ENCODE measurements at places on chromosomes 3 and 15. TPM values are rescaled to one million over a fixed set of nuclear protein-coding genes. Genes with fewer than 3 reads are reported as not detected.

The CCDC33 gene
- 0.60 TPM for total RNA-seq

The FAM43A gene
- 9.8 TPM for total RNA-seq

The CATSPER2 gene
- 0.45 TPM for total RNA-seq

The GOLGA8S gene
- total RNA-seq: not detected

The SLC7A14 gene
- 0.60 TPM for total RNA-seq

The DPPA2 gene
- total RNA-seq: not detected

The CELF6 gene
- 0.35 TPM for total RNA-seq

The SCAMP5 gene
- 1.3 TPM for total RNA-seq

The GOLGA8T gene
- not detected for total RNA-seq

The CTNNB1 gene
- total RNA-seq: 818 TPM

The GRK7 gene
- total RNA-seq: under 0.01 TPM

The SLC15A2 gene
- 0.15 TPM for total RNA-seq

The UROC1 gene
- total RNA-seq: not detected

The ILDR1 gene
- total RNA-seq: not detected

The PAQR5 gene
- total RNA-seq: 0.15 TPM

The OR5K2 gene
- total RNA-seq: not detected

The EFCAB12 gene
- total RNA-seq: not detected

The DUOX2 gene
- under 0.01 TPM for total RNA-seq

The GPR149 gene
- not detected for total RNA-seq

The XCR1 gene
- 0.23 TPM for total RNA-seq

The GHSR gene
- total RNA-seq: not detected

The ITIH1 gene
- total RNA-seq: not detected

All from smooth muscle cell of the coronary artery (primary cell).